ENCODE measurements at places on chromosomes 2 and 18. TPM values are rescaled to one million over a fixed set of nuclear protein-coding genes. Genes with fewer than 3 reads are reported as not detected.

Gene PRKRA
- total RNA-seq, result 39.6 TPM

Gene ERBB4
- 0.38 TPM for total RNA-seq

- no peak overlapping the region for H3K4me3 ChIP-seq
- H3K27ac ChIP-seq, result no peak overlapping the region
- DNase-seq, result no peak
- no peaks in the 10 kb centered on the region for H3K36me3 ChIP-seq
- no peaks in the 10 kb centered on the region for H3K27me3 ChIP-seq
Measured at GRCh38 chr2:33022989-33023727, 76.4 kb downstream of the LTBP1 start.

- peaks cover 5% of the 10 kb centered on the region for H3K4me1 ChIP-seq
- no peaks in the 10 kb centered on the region for H3K36me3 ChIP-seq
- no peaks in the 10 kb centered on the region for H3K27me3 ChIP-seq
- DNase-seq, result peak; percentile 63
- no peak overlapping the region for H3K27ac ChIP-seq
- H3K4me3 ChIP-seq, result peak overlapping the region; percentile 6
Measured at GRCh38 chr2:201233192-201233811, 27.0 kb upstream of the CASP8 start.

GRCh38 chr2:172072303-172072702 is 13.0 kb upstream of the DLX1 start:
- no peak for DNase-seq
- no peak overlapping the region for H3K27ac ChIP-seq
- H3K36me3 ChIP-seq, result no peaks in the 10 kb centered on the region
- H3K4me3 ChIP-seq, result no peak overlapping the region

DNA sequence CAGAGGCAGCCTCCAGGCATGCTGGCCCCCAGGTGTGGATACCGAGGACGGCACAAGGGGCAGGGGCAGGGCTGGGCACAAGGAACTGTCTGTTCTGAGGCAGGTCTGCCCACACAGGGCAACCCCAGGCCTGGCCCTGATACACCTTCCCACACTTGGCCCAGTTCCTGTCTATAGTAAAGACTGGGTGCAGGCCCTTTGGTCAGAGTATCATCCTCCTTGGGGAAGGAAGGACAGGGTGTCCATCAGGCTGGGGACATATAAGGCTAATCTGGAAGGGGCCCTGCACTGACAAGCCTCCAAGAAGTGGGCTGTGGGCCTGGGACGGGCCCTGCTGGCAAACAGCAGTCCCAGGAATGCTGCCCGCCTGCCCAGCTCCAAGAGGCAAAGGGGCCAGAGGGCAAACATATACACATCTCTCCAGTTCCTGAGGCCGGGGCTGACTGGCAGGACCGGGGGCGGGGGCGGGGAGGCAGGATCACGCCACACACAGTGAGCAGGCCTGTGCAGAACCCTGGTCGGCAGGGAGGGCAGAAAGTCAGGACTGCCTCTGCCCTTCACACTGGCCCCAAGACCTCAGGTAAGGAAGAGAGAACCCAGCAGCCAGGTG is 18.9 kb downstream of the SDC1 start:
- no peaks in the 10 kb centered on the region for H3K27me3 ChIP-seq
- H3K36me3 ChIP-seq, result no peaks in the 10 kb centered on the region
- no peak for DNase-seq
- no peak overlapping the region for H3K27ac ChIP-seq
- H3K4me3 ChIP-seq, result no peak overlapping the region

Data from ovary (tissue), 10 donors.